ENCODE measurements at places on chromosomes 1 and 21. TPM values are rescaled to one million over a fixed set of nuclear protein-coding genes. Genes with fewer than 3 reads are reported as not detected.

Gene CFHR3
- polyA plus RNA-seq, result not detected

Gene PLPPR5
- not detected for polyA plus RNA-seq

Gene LYPD8
- not detected for polyA plus RNA-seq

Gene NUAK2
- polyA plus RNA-seq, result 5.8 TPM

Gene PRR9
- not detected for polyA plus RNA-seq

Gene OR2L3
- polyA plus RNA-seq, result not detected

Gene SPRR2G
- not detected for polyA plus RNA-seq

Gene PRAMEF1
- not detected for polyA plus RNA-seq

Gene TBX19
- 2.3 TPM for polyA plus RNA-seq

Gene CRNN
- polyA plus RNA-seq, result not detected

Gene PLD5
- polyA plus RNA-seq, result not detected

Gene E2F2
- 0.11 TPM for polyA plus RNA-seq

- DNase-seq, result no peak
Observed at GRCh38 chr1:117049857-117050256, 10.3 kb upstream of the TTF2 start.

- DNase-seq, result no peak
Observed at GRCh38 chr1:21903638-21904453, 33.3 kb downstream of the HSPG2 start.

DNA sequence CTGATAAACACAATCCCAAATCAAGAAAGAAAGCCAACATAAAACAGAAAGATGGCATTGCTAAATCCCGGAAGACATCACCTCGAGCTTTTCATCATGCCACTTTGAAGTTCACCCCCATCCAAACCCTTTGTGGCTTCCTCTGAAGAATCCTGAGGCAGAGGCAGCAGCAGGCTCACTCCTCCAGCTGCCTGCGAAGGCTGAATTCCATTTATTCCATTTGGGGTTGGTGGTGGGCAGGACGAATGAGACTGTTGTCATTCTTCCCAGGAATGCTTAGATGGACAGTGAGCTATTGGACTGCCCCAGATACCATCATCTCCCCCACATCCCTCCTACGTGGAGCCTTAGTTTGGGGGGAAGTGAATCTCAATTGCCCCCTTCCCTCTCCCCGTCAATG is 437.5 kb downstream of the SMYD3 start:
- DNase-seq, result no peak

DNA sequence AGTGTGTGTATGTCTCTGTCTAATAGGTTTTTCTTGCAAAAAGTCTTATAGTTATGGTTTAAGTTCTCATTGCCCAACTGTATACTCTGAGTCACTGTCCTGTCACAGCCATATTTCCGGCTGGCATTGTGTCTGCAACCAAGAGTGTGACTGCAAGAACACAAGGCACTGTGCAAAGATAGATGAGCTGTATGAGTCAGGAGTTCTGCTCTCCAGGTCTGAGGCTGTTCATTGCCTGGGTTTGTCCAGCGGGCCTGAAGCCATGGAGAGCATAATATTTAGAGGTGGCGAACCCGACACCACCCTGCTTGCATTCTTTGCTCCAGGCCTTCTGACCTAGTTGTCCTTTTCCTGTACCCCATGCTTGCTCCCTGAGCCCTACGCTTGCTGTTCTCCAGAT is 50.9 kb upstream of the CNIH3 start:
- DNase-seq, result peak; percentile 62

GRCh38 chr1:44389437-44389836 is 15.6 kb upstream of the RNF220 start:
- DNase-seq, result no peak

- DNase-seq, result no peak
Observed at GRCh38 chr1:22754824-22755223, 44.2 kb downstream of the EPHB2 start.

DNA sequence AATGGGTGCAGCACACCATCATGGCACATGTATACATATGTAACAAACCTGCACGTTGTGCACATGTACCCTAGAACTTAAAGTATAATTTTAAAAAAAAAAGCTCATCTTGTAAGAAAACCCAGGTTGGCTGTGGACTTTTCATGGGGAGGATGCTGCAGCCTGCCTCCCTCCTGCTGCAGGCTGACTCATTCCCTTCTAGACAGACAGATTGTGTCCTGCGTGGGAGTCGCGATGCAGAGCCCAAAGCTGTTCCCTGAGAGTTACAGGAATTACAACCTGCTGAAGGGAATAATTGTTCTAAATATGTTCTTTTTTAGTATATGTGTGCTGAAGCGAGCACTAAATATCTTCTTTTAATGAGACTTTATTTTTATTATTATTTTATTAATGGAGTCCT is 93.2 kb downstream of the TBX19 start:
- no peak for DNase-seq

GRCh38 chr1:39617488-39618049 is 21.9 kb downstream of the HEYL start:
- DNase-seq, result no peak

DNA sequence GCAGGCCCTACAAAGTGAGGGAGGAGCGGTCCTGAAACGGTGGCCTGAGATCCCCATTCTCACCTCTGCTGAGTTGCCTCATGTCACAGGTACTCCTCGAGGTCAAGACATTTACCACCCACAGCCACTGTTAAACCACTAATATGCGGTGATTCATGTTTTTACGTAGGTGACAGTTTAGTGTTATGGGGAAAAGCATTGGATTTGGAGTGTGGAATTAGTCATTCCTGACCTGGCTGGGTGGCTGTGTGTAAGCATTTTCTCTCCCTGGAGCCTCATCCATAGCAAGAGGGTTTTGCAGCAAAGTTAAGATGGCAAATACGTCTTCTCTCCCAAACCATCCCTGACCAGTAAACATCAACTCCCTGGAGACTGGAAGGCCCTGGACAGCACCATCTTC is 57.8 kb upstream of the KCNJ6 start:
- DNase-seq, result no peak

- no peak for DNase-seq
Observed at GRCh38 chr1:36114371-36114770, 10.7 kb downstream of the COL8A2 start.

GRCh38 chr21:20515446-20515845 is 482.8 kb upstream of the NCAM2 start:
- no peak for DNase-seq

- no peak for DNase-seq
Observed at GRCh38 chr1:97565886-97566285, 354.9 kb downstream of the DPYD start.

GRCh38 chr1:65681096-65681495 is 111.6 kb upstream of the PDE4B start:
- DNase-seq, result no peak

DNA sequence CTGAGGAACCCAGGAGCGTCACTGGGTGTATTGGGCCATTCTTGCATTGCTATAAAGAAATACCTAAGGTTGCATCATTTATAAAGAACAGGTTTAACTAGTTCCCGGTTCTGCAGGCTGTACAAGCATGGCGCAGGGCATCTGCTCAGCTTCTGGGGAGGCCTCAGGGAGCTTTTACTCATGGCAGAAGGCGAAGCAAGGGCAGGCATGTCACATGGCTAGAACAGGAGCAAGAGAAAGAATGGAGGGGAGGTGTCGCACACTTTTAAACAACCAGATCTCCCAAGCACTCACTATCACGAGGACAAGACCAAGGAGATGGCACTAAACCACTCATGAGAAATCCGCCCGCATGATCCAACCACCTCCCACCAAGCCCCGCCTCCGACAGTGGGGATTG is 65.2 kb downstream of the PSMG1 start:
- DNase-seq, result no peak

DNA sequence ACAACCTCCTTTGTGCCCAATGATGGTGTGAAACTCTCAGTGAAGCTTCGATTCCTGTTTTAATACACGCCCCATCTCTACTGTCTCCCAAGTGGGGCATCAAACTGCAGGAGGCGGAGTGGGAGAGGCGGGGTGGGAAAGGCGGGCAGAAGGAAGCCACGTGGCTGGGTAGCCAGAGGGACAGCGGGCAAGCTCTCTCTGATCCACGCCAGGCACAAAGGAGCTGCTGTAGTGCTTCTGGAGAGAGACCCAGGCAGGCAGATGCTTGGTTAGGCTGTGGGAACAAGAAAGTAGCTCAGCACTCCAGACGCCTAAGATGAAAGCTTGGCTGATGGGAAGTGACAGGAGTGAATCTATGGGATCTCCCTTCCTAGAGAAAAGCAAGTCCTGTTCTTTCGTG is 25.7 kb downstream of the TRIM67 start:
- no peak for DNase-seq

DNA sequence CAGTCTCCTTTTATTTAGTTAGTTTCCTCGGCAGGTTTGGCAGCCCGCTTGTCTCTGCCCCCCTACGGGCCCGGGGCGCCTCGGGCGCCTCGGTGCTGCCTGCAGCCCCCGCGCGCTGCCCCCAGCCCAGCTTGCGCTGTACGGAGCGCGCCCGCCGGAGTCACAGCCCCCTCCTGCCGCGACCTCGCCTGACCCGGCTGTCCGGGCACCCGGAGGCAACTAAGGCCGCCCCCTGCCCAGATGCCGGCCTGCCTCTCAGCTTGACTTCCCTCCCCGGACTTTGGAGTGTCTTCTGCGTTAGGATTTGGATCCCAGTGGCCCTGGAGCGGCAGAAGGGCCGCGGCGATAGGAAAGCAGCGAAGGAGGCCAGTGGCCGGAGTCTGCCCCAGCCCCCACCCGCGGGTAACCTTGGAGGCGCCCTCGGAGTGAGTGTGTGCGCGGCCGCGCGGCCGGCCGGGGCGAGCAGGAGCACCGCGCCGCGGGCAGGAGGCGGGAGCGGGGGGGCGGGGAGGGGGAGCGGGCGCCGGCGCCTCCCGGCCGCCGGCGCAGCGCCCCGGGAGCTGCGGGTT is 7.6 kb downstream of the CDKN2C start:
- no peak for DNase-seq

DNA sequence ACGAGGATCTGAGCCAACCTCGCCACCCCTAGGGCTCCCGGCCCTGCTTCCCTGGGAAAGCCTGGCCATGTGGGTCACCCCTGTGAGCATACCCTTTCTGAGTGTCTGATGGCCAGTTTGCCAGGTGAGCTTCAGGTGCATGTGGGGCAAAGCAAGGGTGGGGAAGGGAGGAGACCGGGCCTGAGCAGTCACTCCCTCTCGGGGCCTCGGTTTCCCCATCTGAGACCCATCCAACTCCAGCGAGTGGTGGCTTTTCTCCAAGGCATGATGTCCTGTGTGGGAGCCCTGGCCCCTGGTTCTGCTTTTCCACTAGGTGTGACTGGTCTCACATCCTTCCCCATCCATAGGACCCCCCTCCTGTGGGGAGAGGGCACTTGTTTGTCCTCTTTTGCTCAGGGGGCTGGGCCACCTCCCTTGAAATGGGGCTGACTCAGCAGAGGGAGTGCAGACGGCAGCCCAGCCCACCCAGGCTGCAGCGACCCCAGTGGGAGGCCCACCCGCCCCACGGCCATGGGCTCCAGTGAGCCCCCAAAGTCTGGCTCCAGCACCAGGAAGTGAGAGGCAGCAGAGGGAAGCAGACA is 1.7 kb upstream of the WNT9A start:
- no peak for DNase-seq

- no peak for DNase-seq
Observed at GRCh38 chr21:23401278-23401677, 2206.0 kb downstream of the MRPL39 start.

All from BJ (cell line).